ENCODE measurements at places on chromosomes 13 and 19.

- DNase-seq = no peak
Measured at GRCh38 chr13:37138169-37138568, 32.7 kb upstream of the CSNK1A1L start.

DNA sequence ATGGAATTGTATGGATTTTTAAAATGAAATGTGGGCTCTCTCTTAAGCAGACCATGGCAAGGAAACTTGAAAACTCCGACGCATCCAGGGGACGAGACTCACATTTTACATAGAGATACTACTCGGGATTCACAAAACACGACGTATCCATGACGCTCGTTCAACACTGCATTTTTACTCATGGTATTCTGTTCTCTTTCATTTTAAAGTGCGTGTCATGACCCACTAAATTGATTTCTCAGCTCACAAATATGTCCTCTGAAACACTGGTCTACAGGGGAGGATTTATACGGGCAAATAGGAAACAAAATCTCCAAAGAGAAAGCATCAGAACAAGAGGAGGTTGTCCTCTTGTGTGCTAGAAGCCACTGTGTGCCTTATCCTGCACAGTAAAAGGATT is 523.5 kb downstream of the MYO16 start:
- DNase-seq = no peak

GRCh38 chr19:10295847-10296591 is 6.3 kb downstream of the ICAM5 start:
- DNase-seq = no peak

- no peak for DNase-seq
Measured at GRCh38 chr19:35184884-35185283, 30.3 kb downstream of the FXYD5 start.

GRCh38 chr19:56403764-56404704 is at the start of gene ZNF583:
TSS of gene ZNF583 (plus strand) at chr19:56404332. CDS start at chr19:56407115, 2,783 bp downstream.
- peak; percentile 98 for DNase-seq

GRCh38 chr13:50699874-50700663 is 143.4 kb downstream of the DLEU7 start:
- DNase-seq = no peak
